ENCODE measurements at places on chromosomes 7 and 10.
A peak's percentile ranks its signal among the peaks of the same experiment; 100 is the strongest.

- no peak for DNase-seq
Measured at GRCh38 chr10:16458166-16458955, 21.6 kb downstream of the PTER start.

DNA sequence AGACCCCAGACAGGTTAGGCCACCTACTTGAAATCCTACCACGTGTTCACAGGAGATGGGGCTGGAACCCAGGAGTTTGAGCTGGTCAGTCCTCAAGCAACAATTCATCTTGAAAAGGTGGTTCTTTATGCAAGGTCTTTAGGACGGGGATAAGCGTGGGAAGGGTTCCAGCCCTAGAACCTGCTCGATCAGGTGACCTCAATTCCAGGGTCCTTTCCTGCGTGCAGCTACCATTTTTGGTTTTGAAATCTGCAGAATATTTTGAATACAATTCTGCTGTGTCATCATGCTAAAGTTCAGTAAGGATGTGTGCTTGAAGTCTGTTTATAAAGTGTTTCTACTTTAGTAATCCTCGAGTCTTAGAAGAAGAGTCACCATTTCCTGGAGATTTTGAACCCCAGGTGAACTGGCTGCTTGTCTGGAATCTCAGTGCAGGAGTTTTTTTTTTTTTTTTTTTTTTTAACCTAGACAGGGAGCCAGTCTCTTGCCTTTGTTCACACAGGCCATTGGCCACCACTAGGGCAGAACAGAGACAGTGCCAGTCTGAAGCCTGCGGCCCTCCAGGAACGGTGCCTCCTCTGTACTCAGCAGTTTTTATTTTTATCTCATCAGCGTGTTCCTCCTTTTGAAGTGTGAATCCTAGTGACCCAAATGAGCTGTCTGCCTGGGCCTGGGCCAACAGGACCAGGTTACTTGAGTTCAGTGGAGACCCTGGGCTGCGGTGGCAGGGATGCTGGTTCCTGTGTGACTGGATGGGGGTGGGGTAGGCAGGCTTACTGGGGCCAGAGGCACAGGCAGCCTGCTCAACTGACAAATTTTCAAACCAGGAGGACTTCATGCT, 54.6 kb downstream of the EEPD1 start:
- DNase-seq: no peak

GRCh38 chr7:51310131-51310583, 6.5 kb downstream of the COBL start:
- DNase-seq: peak; percentile 68

DNA sequence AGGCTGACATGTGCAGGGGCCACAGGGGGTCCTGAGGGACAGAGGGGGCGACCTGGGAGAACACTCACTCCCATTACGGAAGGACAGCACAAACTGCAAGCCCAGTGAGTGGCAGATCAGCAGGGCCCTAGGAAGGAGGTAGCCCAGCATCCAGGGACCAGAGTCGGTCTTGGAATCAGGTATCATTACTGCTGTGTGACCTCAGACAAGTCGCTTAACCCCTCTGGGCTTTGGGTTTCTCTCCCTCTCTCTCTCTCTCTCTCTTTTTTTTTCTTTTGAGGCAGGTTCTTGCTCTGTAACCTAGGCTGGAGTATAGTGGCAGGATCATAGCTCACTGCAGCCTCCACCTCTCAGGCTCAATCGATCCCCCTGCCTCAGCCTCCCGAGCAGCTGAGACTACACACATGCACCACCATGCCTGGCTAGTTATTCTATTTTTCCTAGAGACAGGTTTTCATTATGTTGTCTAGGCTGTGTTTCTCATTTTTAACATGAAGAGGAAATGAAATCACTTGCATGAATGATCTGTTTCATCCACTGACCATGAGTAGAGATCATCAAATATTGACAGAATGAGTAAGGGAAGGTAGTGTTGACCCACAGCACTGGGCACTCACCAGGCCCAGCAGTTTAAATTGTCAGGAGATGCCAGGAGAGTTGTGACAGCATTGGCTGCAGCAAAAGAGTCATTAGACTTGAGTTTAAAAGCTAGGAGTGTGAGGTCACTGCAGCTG, 49.4 kb downstream of the BUB3 start:
- no peak for DNase-seq

- DNase-seq: peak; percentile 62
Measured at GRCh38 chr7:82156168-82156567, 287.4 kb downstream of the CACNA2D1 start.

Measured in NCI-H510A treated with DMSO at 0.1 percent for 48 hours (cell line).